ENCODE measurements at places on chromosomes 11 and 22.
A peak's percentile ranks its signal among the peaks of the same experiment; 100 is the strongest.

DNA sequence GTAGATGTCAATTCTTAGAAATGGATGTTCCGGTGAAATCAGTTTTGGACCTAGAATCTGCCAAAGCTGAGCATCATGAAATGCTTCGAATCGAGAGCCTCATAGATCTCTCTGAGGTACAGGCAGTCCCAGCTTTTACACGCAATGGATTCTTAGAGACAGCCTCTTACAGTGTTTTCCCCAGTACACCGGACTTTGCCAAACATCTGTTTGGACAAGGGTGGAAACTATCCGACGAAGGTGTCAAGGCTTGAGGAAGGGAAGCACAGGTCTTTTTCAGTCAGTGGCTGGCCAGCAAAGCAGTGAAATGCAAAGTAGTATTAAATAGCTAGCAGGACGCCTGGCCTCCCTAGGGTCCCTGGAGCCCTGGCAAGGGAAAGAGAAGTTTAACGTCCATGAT, 4.9 kb downstream of the GRK3 start:
- no peak for DNase-seq

GRCh38 chr11:24163146-24163545, 333.7 kb upstream of the LUZP2 start:
- no peak for DNase-seq

- peak; percentile 29 for DNase-seq
Observed at GRCh38 chr11:71580057-71581003, 2.3 kb downstream of the KRTAP5-11 start.

GRCh38 chr22:26592421-26592891, 2.5 kb upstream of the TPST2 start:
- DNase-seq: peak; percentile 35

- no peak for DNase-seq
Observed at GRCh38 chr11:130190371-130190881, 30.8 kb downstream of the ST14 start.

DNA sequence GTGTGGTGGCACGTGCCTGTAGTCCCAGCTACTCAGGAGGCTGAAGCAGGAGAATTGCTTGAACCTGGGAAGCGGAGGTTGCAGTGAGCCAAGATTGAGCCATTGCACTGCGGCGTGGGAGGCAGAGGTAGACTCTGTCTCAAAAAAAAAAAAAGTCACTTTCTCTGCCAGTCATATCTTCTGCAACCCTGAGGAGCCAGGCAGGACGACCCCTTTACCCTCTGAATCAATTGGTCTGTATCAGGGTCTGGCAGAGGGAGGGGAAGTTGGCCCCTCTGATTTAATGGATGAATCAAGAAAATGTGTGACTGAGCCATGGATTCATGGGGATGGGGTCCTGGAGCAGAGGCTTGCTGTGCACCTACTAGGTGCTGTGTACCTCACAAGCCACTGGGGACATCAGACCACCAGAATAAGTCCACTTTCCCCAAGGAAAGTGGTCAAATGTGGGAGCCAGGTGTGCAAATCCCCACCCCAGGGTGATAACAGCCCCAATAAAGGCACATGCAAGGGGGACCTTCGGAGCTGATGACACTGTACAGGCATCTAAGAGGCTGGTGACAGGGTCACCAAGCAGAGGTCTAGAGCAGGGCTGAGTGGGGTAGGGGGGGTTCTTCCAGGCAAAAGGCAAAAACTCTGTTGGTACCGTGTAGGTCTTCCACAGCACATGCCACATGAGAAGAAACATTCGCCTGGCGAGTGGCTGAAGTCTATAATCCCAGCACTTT, 29.0 kb downstream of the TXN2 start:
- peak; percentile 24 for DNase-seq

All from stimulated activated CD4-positive, alpha-beta T cell treated with anti-CD3 and anti-CD28 coated beads, Interleukin-2, amount 100 ng/mL, for 24 hours (primary cell).